ENCODE measurements at places on chromosomes 6 and 20.

DNA sequence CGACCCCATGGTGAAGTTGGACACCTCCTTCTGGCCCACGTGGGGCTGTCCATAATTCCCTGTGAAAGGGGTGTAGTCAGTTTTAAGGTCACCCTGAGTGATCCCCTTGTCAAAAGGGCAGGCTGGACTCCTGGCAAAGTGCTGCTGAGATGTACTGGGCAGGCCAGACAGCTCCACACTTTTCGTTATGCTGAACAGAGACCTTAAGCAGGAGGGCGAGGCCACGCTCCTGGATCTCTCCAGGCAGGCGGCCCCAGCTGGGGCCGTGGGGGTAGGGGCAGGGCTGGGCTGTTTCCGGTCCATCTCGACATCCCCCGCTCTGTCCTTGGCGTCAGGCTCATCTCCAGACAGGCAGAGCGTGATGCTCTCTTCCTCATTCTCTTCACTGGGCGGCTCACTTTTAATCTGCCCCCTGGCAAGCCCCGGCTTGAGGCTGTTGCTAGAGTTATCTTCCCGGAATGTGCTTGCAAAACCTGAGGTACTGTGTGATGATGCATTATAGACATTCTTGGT, 56.7 kb downstream of the GJA10 start:
- no peak for DNase-seq

DNA sequence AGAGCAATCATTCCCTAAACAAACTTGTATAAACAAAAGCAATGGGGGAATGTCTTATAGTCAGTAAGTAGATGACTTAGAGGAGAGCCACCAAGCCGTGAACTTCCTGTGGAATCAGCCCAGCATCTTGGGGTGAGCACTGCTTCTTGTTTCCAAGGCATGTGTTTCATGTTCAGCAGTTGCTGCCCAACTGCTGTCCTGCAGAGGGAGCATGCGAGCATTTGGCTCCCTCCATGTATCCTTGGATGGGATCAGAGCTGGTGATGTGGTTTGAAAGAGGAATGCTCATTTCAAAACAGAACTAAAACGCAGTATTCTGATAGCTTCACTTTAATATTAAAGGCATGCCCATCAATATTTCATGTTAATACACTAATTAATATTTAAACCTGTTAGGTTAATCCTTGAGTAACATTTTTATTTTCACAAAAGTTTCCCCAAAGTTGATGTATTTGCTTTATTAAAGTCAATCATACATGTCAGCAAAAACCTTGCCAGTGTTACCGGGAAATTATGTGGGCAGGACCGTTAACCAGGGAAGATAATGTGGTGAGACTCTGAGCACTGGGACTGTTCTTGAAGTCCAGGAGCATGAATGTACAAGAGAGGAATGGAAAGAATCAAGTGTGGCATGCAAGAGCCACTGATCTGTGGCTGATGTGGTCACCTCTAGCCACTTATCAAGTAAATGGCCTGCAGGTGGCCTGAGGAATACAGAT, 172.1 kb upstream of the GGTLC1 start:
- DNase-seq = peak; percentile 64

DNA sequence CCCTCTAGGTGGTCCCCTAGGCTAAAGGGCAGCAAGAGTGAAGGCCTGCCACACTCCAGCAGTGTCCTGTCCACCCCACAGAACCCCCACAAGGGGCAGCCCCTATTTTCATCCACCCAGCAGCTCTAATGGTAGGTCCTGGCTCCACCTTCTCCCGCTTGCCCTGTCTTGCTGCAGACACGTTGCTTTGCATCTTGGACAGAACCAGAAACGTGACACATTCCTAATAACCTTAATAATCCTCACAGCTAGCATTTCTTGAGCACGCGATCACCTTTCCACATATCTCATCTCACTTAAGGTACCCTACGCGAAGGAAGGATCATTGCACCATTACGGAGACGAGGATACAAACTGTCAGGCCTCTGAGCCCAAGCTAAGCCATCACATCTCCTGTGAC, 11.7 kb upstream of the SLC22A23 start:
- DNase-seq = no peak

GRCh38 chr20:62840244-62841197, 21.1 kb downstream of the TCFL5 start:
- DNase-seq = no peak

DNA sequence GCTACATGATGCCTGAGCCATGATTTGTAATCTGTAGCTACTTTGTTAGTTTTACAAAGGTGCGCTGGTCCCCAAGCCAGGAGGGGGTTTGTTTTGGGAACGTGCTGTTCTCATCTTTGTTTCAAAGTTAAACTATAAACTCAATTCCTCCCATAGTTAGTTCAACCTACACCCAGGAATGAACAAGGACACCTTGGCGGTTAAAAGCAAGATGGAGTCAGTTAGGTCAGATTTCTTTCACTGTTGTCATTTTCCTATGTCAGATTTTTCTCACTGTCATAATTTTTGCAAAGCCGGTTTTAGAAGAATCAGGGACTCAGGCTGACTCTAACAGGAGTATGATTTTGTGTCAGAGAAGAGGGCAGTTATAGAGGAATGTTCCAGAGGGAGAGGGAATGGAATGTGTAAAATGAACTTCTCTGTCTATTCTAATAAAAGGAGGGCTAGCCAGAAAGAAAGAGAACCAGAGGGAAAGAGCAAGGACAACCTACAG, 2.3 kb upstream of the GMPR start:
- no peak for DNase-seq

GRCh38 chr6:42217157-42217518, 523 bp downstream of the MRPS10 start:
- DNase-seq = no peak

- DNase-seq = no peak
Observed at GRCh38 chr6:121435444-121436069, at the start of gene GJA1. TSS of gene GJA1 (plus strand) at chr6:121435646. CDS start at chr6:121446848, 11,202 bp downstream.

DNA sequence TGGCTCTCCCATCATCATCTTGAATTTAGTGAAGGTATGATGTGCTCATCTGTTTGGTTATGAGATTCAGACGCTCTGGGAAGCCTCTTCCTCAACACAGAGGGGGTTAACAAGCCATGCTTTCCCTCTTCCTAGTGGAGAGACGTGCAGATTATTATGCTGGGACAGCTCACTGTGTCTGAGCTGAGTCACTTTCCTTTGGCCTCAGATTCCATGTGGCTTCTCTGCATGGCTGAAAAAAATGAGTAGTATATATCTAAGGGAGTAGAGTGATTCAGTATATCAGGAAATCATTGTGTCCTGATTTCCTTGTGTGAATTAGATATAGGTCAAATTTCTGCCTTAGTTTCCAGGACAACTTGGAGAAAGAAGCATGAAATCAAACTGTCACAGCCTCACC, 52.6 kb downstream of the FIG4 start:
- DNase-seq = no peak

DNA sequence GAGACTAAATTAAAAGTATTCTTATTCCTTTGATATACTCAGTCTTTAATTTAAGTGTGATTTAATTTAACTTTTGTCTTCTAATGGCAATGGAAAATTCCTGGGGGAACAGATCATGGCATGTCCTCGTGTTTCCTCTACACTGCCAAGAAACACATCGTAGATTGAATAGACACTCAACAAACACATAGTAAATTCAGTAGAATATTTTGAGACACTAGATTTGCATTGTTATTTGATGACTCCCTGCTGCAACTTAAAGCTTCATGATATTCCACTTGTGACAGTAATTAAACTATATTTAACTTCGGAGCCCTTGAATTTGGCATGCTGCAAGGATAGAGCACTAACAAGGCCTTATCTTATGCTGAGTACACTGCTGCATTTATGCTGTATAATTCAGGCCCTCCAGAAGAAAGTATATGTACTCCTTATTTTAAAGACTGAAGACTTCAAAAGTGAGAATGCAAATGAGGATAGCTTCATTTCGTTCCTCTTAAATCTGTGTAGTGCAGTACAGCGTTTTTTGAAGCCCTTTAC, 84.3 kb downstream of the GRM1 start:
- no peak for DNase-seq

GRCh38 chr6:166386111-166386510, 3.4 kb upstream of the MPC1 start:
- no peak for DNase-seq

- no peak for DNase-seq
Observed at GRCh38 chr6:14748679-14749078, 497.2 kb upstream of the JARID2 start.

- no peak for DNase-seq
Observed at GRCh38 chr6:84441456-84441855, 214.0 kb upstream of the CEP162 start.

GRCh38 chr6:146111881-146112450, 83.1 kb downstream of the GRM1 start:
- DNase-seq = no peak

DNA sequence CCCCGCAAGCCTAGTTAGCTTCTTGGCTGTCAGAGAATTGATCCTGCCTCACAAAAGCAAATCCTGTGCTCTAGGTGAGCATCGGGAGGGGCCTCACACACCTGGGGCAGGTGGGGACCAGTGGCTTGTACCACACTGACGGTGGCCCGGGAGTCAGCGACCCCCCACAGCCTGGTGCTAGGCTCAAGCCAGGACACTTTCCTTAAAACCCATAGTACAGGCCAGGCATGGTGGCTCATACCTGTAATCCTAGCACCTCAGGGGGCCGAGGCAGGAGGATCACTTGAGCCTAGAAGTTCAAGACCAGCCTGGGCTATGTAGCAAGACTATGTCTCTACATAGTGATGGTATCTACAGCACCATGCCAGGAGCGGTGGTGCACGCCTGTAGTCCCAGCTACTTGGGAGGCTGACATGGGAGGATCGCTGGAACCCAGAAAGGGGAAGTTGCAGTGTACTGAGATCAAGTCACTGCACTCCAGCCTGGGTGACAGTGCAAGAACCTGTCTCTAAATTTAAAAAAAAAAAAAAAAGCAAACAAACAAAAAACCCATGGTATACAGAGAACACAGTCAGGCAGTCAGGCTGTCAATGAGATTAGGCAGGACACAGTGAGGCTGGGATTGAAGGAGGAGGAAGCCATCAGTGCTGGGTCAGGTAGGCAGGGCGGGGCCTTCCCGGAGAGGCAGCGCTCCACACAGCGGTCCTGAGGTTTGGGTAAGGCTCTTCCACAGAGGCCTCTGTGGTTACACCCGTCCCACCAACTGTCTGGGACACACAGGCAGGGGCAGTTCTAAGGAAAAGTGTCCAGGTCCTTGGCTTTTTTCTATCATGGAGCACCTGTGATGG, 41.3 kb downstream of the SYNJ2 start:
- peak; percentile 26 for DNase-seq

GRCh38 chr6:162856885-162857284, 129.1 kb downstream of the PACRG start:
- DNase-seq = no peak

- DNase-seq = no peak
Observed at GRCh38 chr6:144219056-144219685, 66.0 kb upstream of the UTRN start.

GRCh38 chr6:135871878-135872277, 20.4 kb downstream of the PDE7B start:
- DNase-seq = no peak

DNA sequence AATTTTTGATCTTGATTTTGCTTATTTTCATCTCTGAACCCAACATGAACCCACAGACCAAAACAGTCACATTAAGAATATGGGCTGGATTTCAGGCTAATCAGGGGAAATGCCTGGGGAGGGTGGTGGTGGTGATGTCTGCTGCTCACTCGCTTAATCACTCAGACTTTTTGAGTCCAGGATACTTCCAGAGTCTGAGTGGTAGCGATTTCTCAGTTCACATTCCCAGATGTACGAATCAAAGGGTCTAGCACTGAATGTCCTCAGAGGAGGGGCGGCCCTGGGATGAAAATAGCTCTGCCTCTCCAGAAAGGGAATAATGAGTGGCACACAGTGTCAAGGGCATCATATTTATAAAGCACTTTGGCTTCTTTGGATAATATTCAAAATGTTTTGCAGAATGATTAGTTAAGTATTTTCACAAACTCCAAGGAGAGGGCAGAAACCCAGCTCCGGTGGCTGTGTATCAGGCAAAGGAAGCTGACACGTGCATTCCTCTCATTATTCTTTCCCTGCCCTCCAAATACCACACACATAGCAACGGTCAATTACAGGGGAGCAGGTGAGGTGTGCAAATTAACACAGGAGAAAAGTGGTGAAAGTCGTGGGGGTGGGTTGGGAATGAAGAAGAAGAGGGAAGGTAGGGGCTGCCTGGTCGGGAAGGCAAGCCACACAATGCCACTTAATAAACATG, 345.2 kb upstream of the RSPO3 start:
- DNase-seq = no peak

GRCh38 chr6:119129148-119129967, 50.9 kb upstream of the FAM184A start:
- DNase-seq = no peak

DNA sequence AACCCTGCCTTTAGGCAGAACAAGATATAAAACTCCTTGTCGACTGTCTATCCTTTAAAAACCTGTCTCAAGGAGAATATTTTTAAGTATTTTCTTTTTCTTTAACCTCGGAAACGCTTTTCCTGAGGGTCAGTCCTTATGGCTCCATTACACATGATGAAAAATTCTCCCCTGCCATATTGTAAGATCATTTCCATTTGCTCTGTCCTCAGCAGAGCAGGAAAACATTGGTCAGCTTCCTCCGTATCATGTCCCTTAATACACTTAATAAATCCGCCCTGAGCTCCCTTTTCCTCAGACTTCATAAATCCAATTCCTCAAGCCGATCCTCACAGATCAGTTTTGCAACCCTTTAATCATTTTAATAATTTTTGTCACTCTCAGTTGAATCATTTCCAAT, 234.5 kb upstream of the AGPAT4 start:
- no peak for DNase-seq

DNA sequence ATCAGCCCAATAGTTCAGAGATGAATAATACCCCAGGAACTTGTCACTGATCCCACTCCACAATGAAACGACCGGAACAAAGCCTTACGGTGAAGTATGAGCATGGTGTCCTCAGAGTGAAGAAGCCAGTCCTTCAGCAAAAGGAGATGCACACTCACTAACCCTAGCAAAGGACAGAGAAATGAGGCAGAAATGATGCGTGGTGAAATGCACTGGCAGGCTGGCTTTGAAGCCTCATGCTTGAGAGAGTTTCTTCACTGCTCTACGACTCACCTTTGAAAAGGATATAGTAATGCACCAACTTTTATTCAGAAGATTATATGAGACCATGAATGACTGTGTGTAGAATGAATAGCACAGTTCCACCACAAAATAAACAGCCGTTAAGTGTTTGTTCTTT, 74.8 kb downstream of the PHACTR1 start:
- DNase-seq = no peak

DNA sequence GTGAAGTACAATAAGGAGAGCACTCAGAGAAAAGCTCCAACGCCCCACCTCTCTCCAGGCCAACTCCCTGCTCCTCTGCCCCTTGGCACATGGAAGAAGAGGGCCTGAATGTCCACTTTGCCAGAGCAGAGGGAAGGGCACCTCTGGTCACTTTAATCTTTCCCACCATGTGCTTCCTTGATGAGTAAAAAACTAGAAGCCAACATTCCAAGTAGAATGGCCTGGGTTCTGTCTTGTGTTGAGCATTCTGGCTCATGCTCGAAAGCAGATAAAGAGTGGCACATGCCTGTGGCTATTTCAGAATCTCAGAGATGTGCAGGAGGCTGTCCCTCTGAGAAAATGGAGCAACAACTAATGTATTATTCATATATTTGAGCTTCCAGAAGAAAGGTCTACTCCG, 177.4 kb upstream of the PLN start:
- DNase-seq = no peak

- peak; percentile 60 for DNase-seq
Observed at GRCh38 chr6:30689022-30689865, 1.5 kb downstream of the NRM start.

Measured in aorta (tissue), 5 donors.